ENCODE measurements at places on chromosomes 11 and 22.

- DNase-seq: no peak
Observed at GRCh38 chr11:116890193-116890592, 52.8 kb upstream of the APOA1 start.

DNA sequence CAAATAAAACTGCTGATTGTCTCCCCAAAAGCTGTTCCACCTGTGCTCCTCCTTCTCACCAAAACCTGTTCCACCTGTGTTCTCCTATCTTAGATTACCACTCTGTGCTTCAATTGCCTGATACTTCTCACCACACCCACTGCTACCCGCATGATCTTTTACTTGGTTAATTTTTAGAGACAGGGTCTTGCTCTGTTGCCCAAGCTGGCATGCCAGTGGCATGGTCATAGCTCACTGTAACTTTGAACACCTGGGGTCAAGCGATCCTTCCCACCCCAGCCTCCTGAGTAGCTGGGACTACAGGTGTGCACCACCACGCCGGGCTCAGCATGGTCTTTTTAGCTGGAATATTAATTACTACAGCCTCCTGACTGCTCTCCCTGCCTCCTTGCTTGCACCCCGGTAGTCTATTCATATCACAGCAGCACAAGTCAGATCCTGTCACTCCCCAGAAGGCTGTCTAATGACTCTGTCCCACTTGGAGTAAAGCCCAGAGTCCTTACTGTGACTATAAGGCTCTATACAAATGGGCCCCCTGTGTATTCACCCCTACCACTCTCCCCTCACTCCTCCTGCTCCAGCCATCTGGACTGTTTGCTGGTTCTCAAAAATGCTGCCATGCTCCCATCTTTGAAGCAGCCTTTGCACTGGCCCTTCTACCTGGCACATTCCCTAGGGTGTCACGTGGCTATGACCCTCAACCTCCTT, 3.5 kb downstream of the C11orf91 start:
- DNase-seq: peak; percentile 23

- DNase-seq: no peak
Observed at GRCh38 chr11:78039391-78039918, 16.4 kb upstream of the KCTD14 start.

DNA sequence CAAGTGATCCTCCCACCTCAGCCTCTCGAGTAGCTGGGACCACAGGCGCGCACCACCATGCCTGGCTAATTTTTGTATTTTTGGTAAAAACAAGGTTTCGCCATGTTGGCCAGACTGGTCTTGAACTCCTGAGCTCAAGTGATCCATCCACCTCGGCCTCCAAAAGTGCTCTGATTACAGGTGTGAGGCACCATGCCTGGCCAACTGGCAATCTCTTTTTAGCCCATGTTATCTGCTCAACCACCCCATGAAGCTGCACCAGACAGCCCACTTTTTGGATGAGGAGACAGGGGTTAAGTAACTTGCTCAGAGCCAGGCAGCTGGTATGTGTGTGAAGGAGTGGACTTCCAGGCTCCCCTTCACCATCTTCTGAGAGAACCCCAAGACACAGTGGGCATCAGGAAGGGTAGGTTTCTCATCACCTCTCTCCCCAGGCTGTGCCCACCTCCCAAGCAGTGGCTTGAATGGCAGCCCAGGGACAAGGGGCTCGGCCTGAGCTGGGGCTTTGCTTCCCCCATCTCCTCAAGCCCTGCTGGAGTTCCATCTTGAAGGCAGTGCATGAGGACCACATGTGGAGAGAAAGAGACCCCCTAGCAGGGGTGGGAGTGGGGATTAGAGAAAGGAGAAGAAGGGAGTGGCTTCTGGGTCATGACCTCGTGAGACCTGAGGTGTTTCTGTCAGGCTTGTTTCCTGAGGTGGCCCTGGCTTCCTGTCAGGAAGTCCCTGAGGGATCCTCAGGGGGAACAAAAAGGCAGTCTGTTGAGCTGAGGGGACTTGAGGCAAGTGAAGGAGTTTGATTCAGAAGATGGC, 87.5 kb upstream of the PARVA start:
- DNase-seq: no peak

- no peak for DNase-seq
Observed at GRCh38 chr11:21343204-21343603, 673.8 kb downstream of the NELL1 start.

DNA sequence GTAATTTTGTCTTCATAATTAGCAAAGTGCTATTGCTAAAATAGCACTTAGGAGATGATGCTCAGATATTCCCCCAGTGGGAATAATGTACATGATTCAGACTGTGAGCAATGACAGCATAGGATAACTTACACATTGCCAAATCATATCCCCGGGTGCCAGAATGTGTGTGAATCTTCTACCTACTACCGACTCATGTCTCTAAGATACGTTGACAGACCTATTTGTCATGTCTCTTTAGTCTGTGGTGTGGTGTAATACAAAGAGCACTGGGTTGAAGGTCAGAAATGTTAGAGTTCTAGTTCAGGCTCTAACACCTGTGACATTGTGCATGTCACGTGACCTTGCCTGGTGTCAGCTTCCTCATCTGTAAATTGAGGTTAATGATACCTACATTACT, 31.0 kb upstream of the PICALM start:
- DNase-seq: no peak

DNA sequence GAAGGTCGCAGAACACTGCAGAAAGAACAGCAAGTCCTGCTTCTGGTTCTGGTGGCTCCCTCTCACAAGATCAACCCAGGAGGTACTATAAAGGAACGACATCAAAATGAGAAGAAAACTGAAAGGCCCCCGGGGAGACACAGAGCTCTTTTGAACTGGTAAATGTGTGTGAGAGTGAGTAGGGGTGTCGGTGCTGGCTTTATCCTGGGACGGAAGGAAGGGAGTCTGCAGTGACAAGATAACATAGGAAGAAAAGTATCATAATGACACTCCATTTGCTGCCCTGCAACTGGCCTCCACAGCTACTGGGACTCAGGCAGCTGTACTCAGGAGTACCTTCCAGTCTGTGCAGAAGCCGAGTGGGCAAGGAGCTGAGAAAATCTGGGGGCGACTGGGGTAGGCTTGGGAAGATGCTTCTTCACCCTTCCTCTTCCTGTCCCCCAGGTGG, 60.9 kb downstream of the ENTHD1 start:
- no peak for DNase-seq

- DNase-seq: no peak
Observed at GRCh38 chr11:70771099-70771885, 373.0 kb downstream of the CTTN start.

DNA sequence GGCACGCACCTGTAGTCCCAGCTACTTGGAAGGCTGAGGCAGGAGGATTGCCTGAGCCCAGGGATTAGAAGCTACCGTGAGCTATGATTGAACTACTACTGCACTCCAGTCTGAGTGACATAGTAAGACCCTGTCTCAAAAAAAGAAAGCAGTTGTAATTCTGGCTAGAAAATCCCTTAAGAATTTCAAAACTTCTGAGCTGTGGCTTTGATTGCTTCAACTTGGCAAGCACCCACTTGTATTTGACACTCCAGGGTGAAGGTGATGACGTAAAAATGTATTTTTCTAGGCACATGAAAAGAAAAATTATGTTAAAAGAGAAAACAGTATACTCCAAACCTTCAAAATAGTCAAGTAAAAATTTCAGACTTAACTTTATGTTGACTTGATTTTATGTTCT, 23.6 kb upstream of the ALKBH3 start:
- no peak for DNase-seq

DNA sequence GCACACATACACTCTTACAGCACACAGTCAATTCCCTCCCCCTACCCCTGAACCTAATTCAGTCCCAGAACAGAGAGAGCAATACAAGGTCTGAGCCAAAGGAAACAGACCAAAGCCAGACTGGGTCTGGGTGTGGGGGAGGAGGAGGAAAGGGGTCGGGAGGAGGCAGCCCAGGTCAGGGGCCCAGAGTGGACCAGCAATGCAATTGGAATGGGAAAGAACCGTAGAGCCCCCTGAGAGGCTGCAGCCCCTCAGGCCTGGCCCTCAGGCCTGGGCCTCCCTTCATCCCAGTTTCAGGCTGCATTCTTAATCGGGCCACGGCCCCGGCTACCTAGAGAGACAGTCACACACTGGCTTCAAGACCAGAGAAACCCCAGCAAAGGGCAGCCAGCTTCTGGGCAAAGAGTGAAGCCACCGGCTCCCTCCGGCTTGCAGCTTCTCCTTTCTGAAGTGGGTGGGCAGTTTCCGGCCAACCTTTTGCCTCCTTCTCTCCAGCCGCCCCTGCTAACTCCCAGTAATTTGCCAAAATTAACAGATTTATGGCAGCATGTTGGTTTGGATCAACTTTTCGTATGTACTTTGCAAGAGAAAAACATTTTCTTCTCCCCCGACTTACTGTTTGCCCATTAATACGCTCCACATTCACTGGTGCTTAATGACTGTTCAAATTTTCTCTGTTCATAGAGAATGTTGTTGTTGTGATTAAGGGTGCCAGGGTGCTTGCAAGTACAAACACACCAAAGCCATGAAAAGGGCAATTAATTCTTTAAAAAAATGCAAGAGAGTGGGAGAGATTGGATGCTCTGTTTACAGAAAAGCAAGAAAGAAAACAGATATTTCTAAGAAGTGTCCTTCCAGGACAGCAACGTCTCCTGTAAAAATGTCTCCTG, 488.3 kb downstream of the MN1 start:
- DNase-seq: peak; percentile 66

- no peak for DNase-seq
Observed at GRCh38 chr11:23151819-23152218, 291.5 kb upstream of the CCDC179 start.

DNA sequence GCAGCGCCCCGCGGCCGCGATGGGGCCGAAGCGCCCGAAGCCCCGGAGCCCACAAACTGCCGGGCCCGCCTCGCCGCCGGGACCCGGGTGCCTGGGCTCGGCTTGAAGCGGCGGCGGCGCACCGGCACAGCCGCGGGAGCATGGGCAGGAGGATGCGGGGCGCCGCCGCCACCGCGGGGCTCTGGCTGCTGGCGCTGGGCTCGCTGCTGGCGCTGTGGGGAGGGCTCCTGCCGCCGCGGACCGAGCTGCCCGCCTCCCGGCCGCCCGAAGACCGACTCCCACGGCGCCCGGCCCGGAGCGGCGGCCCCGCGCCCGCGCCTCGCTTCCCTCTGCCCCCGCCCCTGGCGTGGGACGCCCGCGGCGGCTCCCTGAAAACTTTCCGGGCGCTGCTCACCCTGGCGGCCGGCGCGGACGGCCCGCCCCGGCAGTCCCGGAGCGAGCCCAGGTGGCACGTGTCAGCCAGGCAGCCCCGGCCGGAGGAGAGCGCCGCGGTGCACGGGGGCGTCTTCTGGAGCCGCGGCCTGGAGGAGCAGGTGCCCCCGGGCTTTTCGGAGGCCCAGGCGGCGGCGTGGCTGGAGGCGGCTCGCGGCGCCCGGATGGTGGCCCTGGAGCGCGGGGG, 346 bp downstream of the FJX1 start:
- peak; percentile 78 for DNase-seq

GRCh38 chr22:19555651-19556050, 31.4 kb upstream of the CLDN5 start:
- no peak for DNase-seq

GRCh38 chr22:44799077-44799945, 46.9 kb downstream of the ARHGAP8 start:
- peak; percentile 52 for DNase-seq

- peak; percentile 56 for DNase-seq
Observed at GRCh38 chr11:8258784-8259183, 4.9 kb downstream of the LMO1 start.

- DNase-seq: peak; percentile 84
Observed at GRCh38 chr11:134050541-134051383, 18.1 kb upstream of the JAM3 start.

DNA sequence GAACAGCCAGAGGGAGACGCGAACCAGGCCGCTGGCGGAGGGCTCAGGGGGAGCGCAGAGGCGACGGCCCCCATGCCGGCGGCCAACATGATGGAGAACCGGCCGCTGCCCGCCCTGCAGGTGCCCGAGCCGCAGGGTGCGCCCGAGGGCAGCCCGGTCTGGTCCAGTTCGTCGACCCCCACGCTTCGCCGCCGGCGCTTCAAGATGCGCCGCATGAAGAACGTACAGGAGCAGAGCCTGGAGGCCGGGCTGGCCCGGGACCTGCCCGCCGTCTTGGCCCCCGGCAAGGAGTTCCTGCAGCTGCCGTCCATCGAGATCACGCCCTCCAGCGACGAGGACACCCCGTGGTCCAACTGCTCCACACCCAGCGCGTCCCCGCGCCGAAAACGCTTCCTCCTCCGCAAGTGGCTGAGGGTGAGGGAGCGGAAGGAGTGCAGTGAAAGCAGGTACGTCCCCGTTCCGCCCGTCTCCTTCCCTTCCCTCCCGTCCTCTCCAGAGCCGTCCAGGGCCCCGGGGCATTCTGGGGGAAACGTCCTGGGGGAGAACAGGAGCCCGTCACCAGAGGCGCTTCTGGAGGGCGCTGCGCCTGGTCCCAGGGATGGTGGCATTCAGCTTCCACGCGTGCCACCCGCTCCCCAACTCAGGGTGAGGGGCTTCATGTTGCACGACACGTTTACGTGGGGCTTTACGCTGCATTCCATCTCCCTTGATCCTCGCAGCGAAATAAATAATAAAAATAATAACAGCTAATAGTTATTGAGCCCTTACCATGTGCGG, 840 bp downstream of the GRAMD1B start:
- peak; percentile 83 for DNase-seq

- no peak for DNase-seq
Observed at GRCh38 chr11:69301081-69301454, 7.1 kb downstream of the MYEOV start.

DNA sequence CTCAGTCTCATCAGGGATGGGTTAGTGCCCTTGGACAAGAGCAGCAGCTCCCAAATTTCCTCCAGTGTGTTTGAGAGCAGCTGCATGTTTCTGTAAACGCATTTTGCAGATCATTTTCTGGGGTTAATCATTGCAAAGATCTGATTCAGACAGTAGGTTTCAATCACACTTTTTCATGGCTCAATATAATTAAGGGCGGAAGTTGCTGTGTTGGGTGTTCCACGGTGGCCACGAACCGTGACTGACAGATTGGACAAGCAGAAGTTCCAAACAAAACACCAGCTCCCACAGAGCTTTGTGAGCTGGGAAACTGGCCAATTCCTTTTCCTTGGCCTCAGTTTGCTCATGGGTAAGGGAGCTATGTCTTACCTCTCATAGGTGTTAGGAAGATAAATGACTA, 8.4 kb upstream of the RASSF10 start:
- no peak for DNase-seq

DNA sequence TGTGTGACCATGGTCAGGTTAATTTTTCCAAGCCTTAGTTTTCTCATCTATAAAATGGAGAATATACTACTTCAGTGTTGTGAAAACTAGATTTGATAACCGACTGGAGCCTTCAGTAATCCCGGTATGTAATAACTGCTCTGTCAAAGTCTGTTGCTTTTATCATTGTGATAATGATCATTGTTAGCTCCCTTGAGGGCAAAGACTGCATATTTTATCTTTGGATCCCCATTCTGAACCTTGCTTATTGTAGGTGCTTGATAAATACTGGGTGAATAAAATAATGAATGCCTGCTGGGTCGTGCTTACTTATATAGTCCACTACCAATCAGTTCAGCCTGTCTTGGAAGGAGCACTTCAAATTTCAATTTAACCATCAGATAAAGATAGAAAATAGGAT, 105.3 kb downstream of the ARFGAP2 start:
- no peak for DNase-seq

DNA sequence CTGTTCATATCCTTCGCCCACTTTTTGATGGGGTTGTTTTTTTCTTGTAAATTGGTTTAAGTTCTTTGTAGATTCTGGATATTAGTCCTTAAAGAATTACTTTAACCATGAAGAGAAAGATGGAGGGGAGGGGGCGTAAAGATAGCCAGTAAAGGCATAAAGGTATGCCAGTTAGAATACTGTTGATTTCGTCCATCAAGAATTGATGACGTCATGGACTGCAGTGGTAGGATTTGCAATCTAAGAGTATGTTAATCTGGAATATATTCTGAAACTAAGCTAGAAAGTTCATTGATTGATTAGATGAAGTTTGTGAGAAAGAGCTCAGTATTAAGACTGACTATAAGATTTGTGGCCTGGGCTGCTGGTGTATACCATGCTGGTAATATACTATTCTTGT, 856.1 kb downstream of the NTM start:
- DNase-seq: no peak
